ENCODE measurements at places on chromosomes 6 and 20. TPM values are rescaled to one million over a fixed set of nuclear protein-coding genes. Genes with fewer than 3 reads are reported as not detected.

GRCh38 chr6:47599512-47599911, 98.9 kb upstream of the ADGRF4 start:
- no peak for DNase-seq

GRCh38 chr6:28807682-28808280, 116.0 kb downstream of the TRIM27 start:
- DNase-seq, result no peak

DNA sequence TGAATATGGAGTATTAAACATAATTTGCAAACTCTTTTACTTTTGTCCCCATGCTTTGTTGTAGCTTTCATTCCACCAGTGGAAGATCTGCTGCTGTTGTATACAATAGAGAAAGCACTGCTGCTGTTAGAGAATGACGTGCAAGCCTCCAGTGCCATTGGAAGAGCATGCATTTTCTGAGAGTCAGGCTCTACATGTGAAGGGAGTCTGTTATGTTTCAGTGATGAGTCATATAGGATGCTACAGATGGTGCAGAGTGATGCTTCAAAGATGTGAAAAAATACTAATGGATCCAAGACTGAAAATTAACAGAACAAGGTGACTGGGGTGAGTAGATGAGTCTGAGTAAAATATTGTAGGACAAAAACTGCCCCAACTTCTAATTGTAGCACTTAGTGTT, 22.4 kb upstream of the BACH2 start:
- DNase-seq, result no peak

- no peak for DNase-seq
Measured at GRCh38 chr20:56360908-56361205, 2.1 kb downstream of the FAM210B start.

GRCh38 chr6:32906539-32906938, 34.3 kb downstream of the HLA-DMB start:
- no peak for DNase-seq

DNA sequence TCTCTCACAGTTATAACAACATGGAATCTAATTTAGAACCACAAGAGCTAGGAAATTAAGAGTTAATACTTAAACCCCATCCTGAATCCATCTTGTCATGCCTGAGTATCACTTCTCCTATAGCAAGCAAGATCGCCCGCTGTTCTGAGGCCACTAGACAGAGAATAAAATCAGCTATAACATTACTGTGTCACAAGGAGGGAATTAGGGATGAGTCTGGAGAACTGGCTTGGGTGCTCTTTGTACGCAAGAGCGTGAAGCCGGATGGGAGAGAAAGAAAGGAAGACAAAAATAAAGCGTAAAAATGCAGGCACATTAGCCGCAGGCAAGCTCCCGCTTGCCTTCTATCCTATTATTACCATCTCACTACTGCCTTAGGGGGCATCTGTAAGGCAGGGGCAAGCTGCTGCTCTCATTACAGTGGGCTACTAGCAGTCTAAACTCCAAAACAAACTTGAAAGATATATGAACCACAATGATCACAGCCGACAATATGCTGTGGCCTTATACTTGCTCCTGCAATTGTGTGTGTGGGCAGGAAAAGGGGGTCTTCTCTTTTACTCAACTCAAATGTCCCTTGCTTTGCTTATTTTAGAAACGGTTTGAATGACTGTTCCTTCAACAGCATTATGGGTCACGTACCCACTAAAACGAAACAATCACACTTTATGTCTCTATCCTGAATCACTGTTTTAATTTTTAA, 81.9 kb downstream of the GJA10 start:
- no peak for DNase-seq

DNA sequence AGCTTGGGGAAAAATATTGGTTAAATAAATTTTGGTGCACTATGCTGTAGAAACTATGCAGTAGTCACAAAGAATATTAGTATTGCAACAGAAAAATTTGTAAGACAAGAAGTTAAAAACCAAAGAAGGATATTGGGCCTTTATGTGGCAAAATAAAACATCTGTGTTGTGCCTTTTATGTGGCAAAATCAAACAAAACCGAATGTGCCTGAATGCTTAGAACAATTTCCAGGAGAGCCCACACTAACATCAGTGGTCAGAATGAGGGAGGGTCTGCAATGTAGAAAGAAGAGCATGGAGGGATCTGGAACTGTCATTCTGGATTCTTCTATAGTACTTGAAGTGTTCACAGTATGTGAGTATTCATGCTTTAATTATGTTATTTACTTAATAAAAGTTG, 75.2 kb downstream of the L3MBTL3 start:
- DNase-seq, result no peak

GRCh38 chr6:80457439-80457933, 351.0 kb downstream of the BCKDHB start:
- DNase-seq, result no peak

DNA sequence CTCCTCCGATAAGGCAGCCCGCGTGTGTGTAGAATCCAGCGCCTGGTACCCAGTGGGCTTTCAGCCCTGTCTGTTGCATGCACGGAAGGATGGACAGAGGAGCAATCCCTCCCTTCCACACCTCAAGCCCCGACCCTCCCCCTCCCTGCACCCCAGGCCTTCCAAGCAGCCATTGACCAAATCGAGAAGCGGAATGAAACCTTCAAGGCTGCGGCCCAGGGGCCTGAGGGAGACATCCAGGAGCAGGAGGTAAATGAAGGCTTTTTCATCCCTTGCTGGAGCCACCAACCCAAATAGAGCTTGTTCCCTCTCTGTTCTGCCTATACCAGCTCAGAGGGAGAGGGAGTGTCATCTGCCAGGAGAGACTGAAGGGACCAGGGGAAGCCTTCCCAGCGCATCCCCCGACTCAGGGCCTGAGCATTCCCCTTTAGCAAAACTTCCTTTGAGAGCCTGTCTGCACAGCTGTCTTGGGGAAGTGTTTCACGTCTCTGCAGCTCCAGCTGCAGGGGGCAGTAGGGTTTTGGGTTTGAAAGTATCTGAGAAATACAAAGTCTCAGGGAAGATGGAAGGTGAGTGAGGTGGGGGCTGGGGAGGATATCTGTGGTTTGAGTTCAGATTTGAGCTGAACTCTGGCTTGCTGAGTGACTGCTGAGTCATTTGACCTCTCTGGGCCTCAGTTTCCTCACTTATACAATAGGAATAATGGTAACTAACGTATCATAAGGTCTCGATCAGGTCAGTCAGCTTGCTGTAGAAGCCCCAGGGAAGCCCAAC, 16.1 kb downstream of the FGD2 start:
- DNase-seq, result peak; percentile 86

DNA sequence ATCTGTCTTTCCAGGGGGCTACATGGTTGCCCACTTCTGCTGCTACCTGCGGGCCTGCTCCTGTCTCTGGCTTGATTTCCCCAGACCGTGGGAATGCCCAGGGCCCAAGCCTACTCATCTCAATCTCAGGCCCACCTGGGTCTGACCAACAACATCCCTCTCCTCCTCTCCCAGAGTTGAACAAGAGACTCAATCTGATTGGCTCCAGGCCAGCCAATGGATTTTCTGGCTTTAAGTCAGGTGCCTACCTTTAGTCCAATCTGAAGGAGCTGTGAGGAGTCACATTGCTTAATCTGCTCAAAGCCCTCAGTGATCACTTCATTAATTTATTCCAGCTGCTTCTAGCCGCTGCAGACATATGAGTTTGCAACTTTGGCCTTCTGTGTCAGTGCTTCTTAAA, 162.4 kb upstream of the KCNG1 start:
- DNase-seq, result no peak

GRCh38 chr20:2451939-2452732, 18.5 kb downstream of the SNRPB start:
- peak; percentile 72 for DNase-seq

GRCh38 chr20:51660672-51661608, 107.2 kb downstream of the ATP9A start:
- DNase-seq, result no peak

GRCh38 chr6:12815884-12816600, 99.5 kb downstream of the PHACTR1 start:
- no peak for DNase-seq

GRCh38 chr20:48482790-48483189, 345.0 kb downstream of the PREX1 start:
- no peak for DNase-seq

- no peak for DNase-seq
Measured at GRCh38 chr20:20411836-20412235, 43.9 kb downstream of the INSM1 start.

- DNase-seq, result no peak
Measured at GRCh38 chr6:2259002-2259494, 13.6 kb upstream of the GMDS start.

DNA sequence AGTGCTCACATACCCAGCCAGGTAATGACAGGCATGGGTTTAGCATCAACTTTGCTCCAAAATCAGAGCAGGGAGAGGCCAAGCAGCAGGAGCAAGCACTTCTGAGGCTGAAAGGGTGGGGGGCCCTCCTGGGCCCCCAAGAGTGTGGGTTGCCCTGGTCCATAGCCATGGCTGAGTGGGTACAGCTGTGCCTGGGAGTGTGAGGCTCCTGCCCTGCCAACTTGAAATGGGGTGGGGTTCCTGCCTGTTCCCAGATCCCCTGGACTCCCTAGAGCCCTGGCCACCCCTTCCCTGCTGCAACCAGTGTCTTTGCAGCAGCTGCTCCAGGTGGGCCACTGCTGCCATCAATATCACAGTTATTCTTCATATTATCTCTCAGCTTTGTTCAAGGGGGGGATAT, 1224.2 kb upstream of the GJE1 start:
- no peak for DNase-seq

- DNase-seq, result no peak
Measured at GRCh38 chr6:72748759-72749158, 126.9 kb downstream of the KCNQ5 start.

Gene SALL4
- not detected for total RNA-seq

Gene MOG
- total RNA-seq, result not detected

Gene ZBP1
- 57.7 TPM for total RNA-seq

Gene DEFB115
- not detected for total RNA-seq

Gene KIAA1755
- total RNA-seq, result not detected

Gene KHDC3L
- not detected for total RNA-seq

Gene SLX4IP
- 6.2 TPM for total RNA-seq

Gene WFDC5
- total RNA-seq, result 0.63 TPM

Gene ZNF512B
- 16.7 TPM for total RNA-seq

Measured in activated CD4-positive, alpha-beta memory T cell treated with anti-CD3 and anti-CD28 coated beads, Interleukin-2, amount 10 ng/mL, durations not matched to agents 7 days and 5 days (primary cell).